ENCODE measurements at places on chromosomes 3 and 15.

DNA sequence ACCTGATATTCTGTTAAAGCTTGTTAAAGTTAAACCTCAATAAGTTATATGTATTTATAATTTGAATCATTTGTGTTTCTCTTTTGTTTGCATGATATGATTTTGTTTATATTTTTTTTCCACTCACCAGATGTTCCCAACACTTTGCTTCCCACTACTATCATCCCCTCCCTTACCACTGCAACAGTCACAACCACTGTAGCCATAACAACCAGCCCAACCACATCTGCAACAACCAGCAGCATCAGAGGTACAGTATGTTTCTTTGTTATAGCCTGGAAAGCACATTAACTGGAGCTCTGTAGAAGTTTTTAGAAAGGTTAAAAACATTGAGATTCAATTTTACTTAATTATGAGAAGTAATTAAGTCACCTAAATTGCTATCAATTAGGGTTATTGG lies 1011.9 kb downstream of the VGLL3 start:
- no peak for DNase-seq

DNA sequence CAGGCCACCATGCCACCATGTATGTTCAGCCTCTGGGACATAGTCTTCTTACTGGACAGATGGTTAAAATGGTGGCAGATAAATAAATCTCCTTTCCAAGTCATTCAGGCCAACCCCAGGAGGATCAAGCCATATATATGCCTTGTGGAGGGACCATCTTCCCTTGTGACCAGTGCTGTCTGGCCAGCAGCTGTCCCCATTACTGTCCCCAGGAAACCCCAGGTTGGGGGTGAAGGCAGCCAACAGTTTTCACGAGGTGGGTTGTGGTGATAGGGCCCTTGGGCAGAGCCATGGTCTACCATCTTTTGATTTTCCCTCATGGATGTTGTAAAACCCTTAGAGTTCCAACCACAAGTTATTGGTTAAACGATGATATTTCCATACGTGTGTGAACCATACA lies 48.7 kb upstream of the PCSK6 start:
- no peak for DNase-seq

DNA sequence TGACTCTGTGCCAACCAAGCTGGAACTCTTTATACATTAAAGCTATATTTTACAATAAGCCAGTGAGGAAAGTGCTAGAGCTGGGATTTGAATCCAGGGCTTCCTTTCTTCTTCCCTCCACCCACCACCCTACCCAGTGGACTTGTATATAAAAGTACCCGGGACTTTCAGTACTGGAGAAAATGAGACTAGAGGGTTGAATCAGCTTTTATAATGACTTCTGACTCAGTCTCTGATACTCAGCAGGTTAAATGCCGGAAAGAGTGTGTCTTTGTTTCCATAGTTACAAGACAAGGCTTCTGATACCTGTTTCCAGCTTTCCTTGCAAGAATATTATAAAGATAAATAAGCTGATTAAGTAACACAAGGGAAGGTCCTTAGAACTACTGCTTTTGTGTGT lies 80.9 kb downstream of the FRMD4B start:
- no peak for DNase-seq

DNA sequence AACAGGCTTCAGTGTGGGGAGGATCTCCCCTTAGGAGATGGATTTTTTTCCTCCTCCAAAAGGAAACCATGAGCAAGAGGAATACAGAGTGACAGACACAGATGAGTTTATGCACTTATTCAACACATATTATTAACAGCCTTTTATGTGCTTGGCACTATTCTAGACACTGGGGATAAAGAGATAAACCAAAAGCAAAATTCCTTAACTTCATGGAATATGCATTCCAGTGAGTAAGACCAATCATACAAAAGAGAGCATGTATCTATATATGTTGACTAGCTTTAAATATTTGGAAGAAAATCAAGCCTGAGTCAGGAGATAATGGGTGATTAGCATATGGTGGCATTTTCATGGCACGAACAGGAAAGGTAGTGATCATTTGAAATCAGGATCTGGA lies 284.4 kb upstream of the RASGRP1 start:
- DNase-seq: no peak

DNA sequence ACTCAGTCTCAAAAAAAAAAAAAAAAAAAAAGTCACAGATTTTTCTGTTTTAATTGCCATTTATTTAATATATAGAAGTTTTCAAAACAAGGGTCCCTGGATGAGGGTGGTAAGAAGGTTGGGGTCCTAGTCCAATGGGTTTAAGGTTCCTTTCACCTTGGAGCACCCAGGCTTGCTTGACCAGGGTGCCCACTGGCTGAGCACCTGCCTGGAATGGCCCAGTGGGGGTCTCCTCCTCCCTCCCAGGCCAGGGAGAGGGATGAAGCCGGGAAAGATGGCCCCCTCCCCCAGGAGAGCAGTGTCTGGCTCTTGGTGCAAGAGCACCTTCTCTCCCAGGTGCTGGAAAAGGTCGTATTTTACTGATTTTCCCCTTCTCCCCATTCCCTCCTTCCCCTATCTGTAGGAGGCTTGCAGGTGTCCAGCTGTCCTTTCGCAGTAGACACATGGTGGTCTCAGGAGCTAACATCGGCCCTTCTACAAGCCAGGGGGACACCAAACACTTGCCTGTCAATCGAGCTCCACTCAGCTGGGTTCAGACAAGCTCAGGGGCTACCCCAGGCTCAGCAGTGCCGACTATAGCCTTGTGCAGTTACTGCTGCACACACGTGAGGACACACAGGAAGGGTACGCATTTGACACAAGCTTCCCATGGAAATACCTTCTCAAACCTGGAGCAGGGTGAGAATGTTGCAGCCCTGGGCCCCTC lies 112.3 kb upstream of the KLF13 start:
- DNase-seq: no peak

GRCh38 chr15:51846463-51847230 lies 17.2 kb downstream of the TMOD3 start:
- DNase-seq: no peak

Data from stimulated activated CD4-positive, alpha-beta T cell treated with anti-CD3 and anti-CD28 coated beads, Interleukin-15, amount 100 ng/mL, for 1 hour (primary cell).